Fibroblast of mammary gland (primary cell): ENCODE measurements at places on chromosomes 3 and 15.

GRCh38 chr15:85716261-85716660 lies 78.5 kb downstream of the KLHL25 start:
- DNase-seq = no peak

GRCh38 chr3:114400371-114400770 lies 106.5 kb downstream of the TIGIT start:
- no peak for DNase-seq

DNA sequence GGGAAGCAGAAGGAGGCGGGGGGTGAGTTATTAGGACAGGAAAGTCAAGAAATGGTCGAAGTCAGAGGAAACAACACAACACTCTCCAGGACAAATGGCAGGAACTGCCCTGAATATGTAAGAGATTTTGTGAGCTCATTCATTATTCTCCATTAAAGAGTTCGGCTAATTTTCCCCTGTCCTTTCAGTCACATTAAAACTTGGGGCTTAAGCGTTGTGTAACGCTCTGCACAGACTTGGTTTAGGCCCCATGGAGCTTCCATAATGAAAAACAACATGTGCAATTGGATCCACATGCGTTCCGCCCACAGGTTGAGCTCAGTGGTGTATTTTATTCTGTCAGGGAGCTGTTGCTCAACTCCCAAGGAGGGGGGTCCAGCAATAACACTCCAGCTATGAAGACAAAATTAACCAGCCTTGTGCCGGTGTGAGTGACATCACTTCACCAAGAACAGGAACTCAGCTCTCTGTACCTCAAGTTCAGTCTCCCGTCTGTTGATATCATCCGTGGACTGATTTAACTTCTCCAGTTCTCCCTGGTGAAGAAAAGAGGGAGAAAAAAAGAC lies 2.3 kb downstream of the SH3BP5 start:
- peak; percentile 97 for DNase-seq

DNA sequence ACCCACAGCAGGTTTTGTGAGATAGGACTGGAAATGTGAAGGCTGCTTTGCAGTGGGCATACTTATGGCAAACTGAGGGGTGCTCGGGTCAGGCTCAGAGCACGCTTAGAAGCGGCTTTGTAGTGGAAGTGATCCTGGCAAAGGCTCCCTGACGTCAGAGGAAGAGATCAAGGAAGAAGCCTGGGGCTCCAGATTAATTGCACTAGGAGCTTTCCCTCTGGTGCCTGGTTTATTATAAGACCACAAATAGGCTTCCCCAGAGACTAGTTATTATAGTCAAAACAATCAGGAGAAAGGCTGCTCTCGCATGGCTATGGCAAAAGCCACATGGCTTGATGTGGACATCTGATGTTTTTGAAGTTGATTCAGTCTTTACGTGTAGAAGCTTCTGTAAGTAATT lies 515.1 kb downstream of the GABRG3 start:
- DNase-seq = no peak

DNA sequence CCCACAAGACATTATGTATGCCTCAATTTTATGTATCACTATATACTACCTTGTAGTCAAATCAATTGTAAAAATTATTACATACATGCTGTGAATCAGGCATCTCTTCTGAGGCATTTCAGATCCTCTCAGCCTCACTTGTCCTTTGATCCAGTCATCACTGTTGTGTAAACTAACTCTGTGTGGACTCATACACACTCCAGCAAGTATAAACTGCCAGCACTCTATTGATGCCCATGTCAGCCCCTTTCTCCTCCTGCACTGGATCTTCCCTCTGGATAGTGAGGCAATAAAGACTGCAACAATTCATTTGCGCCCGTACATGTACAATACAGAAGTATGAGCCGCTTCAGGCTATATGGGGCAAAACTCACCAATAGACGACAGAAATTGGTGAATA lies 364.7 kb upstream of the TGFBR2 start:
- DNase-seq = peak; percentile 36

DNA sequence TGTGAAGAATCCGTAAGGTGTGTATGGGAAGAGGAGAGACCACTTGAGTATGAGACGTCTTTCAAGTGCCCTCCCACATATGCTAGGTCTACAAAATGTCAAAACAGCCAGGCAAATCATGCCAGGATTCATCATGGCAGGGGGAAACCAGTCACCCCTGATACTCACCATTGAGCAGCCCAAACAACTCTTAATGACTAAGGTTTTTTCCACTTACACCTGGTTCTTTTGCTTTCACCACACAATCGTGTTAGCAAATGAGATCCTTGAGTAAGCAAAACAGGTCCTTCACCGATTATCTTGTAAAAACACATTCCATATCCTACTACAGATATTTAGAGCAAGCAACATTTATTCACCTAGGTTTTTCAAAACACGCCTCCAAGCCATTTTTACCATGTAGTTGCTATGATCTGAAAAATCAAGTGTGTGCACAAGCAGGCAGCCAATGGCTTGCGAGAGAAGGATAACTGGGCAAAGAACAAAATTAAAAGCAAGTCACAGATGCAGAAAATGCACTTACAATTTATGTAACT lies 177.5 kb upstream of the LPP start:
- no peak for DNase-seq

- DNase-seq = no peak
These were observed 3.7 kb downstream of the DLL4 start for GRCh38 chr15:40932649-40933516.

- no peak for DNase-seq
These were observed 3.9 kb upstream of the GRAMD2A start for GRCh38 chr15:72201391-72201921.

DNA sequence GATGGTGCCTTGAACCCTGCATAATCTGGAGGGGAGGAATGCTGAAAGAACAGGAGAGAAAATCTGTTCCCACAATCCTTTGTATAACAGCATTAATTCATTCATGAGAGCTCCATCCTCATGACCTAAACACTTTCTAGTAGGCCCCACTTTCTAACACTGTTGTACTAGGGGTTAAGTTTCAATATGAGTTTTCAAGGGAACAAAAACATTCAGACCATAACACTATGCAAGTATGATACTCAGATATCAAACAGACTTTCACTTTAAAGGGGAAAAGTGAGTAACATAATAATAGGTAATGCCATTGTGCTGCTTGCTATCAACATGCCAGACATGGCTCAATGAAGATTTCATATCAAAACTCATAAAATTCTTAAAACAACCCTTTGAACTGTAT lies 32.4 kb upstream of the PLSCR2 start:
- DNase-seq = no peak

- peak; percentile 45 for DNase-seq
These were observed 212.2 kb downstream of the RBMS3 start for GRCh38 chr3:29493109-29493508.

GRCh38 chr15:45231132-45231531 lies 20.9 kb upstream of the SLC28A2 start:
- no peak for DNase-seq

DNA sequence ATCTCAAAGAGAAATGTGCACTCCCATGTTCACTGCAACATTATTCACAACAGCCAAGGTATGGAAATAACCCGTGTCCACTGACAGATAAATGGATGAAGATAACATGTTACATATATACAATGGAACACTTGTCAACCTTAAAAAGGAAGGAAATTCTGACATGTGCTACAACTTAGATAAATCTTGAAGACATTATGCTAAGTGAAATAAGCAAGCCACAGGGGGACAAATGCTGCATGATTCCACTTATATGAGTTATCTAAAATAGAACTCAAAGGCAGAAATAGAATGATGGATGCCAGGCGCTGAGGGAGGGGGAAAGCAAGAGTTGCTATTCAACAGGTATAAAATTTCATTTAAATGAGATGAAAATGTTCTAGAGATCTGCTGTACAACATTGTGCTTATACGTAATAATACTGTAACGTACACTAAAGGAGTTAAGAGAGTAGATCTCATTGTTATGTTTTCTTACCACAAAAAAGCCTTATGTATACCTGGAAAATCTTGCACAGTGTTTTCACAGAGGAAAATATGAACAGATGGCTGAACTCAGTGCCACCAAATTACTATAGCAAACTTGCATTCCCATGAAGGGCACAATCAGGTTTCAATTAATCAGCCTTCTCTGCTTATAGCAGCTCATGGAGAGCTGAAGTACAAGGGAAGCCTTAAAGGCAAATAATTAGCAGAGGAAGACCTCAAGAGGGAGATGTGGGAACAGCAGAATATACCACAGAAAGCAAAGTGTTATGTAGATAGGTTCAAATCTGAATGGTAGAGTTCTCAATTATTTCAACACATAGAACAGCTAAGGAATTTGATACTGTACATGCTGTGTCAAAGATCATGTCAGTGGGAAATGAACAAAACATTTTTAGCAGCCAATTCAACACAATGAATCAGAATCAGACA lies 8.1 kb upstream of the VPS39 start:
- DNase-seq = peak; percentile 9

DNA sequence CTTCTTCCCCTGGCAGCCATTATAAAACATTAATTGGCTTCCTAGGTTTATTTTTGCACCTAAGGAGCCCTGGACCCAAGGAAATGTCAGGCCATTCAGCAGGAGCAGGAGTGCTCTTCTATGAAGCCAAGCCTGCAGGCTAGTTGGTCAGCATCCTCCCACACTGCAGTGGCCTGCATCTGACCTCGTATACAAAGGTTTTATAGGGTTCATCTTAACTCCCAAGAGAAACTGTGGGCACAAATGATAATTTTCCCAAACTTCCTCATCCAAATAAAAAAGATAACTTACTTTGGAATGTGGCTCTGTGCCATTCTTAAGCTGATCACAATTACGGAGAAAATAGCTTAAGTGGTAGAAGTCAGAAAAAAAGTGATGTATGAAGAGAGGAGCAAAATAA lies 19.4 kb downstream of the PLSCR1 start:
- DNase-seq = no peak

GRCh38 chr3:114178770-114179368 lies at the start of gene DRD3:
DRD3 (minus strand) TSS chr3:114179052; CDS start chr3:114171992, 7,060 bp downstream.
- DNase-seq = peak; percentile 46

- peak; percentile 82 for DNase-seq
These were observed 104.4 kb downstream of the THSD4 start for GRCh38 chr15:71219645-71220044.

- DNase-seq = peak; percentile 79
These were observed 187.2 kb downstream of the SHQ1 start for GRCh38 chr3:72661115-72661457.

- no peak for DNase-seq
These were observed 41.0 kb downstream of the EPHB3 start for GRCh38 chr3:184602372-184603150.

DNA sequence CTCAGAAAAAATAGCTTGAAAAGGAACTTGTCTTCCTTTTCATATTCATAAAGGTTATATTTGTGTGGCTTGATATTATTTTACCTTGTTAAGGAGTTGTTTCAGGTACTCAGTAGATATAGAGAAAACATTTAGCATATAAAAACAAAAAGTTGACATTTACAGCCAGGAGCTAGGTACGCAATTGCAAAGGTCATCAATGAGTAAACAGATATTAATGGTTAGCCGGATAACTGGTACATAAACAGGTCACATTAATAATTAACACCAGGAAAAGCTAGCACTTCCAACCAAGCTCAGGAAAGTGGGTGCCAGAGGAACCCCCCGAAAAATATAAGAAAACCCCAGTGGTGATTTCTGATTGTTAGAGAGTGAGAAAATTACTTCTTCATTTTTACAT lies 146.6 kb upstream of the NR2F2 start:
- no peak for DNase-seq

- no peak for DNase-seq
These were observed 188.3 kb downstream of the PLCH1 start for GRCh38 chr3:155556531-155556930.

GRCh38 chr3:184827572-184827971 lies 15.6 kb downstream of the VPS8 start:
- DNase-seq = no peak

DNA sequence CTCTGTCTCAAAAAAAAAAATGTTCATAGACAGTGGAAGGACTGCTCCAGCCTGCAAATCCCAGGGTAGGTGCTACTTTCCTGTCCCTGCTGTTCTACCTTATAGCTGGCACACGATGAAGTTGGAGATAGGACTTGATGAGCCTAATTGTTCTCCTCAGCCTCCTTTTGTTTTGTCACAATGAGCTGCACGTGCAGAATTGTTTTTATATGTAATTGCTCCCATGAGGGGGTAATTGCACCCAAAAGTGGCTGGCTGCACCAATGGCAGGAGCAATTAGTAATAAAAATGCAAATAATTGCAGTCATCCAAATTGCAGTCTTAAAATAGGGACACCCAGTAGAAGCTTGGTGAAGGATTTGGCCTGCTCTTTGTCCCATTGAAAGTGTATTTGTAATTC lies 63.0 kb upstream of the PFN2 start:
- DNase-seq = no peak

DNA sequence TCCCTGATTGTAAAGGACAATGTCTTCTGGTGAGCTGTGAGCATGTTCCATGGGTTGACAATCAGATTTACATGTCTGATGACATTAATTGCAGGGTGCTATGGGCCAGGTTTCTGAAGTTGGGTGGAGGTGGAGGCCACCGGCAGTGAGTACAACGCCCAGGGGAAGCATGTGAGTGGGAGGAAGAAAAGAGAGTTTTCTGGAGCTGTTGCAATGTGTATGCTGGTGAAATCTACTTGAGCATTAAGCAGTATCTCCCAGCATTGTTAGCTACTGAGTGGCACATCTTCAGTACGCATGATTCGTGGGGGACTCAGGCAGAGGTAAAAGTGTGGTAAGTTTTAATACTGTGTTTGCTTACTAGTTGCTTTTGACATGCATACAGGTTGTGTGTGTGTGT lies 26.6 kb downstream of the TMEM45A start:
- DNase-seq = peak; percentile 78

DNA sequence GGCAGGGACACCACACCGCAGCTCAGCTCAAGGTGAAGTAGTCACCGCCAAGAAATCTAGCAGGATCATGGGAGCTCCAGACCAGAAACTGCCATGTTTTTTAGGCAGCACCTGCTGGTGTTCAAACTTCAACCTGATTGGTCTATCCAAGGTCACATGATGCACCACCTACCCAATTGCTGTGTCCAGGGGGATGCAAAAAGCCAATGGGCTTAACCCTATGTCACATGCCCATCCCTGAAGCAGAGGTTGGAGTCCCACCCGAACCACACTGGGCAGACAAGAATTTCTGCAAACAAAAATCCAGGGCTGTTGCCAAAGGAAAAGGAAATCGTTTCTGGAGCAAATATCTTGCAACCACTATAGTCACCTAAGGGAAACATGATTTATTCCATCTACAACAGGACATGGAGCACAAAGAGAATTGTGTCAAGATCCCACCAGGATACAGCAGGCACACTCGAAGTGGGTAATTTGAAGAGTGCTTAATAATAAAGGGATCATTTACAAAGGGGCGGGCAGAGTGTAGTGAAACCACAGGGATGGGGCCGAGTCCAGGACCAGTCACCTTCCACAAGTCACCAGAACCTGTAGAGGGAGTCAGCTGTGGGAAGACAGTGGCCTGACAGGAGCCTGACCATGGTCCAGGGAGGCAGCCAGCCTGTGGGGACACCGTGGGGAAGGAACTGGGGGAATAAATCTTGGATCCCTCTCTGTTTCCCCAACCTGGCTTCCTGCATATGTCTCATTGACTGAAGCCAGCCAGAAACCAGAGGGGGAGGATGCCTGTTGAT lies 34.2 kb upstream of the TSEN2 start:
- no peak for DNase-seq

GRCh38 chr15:95680728-95681127 lies 649.8 kb upstream of the NR2F2 start:
- DNase-seq = peak; percentile 15
